ENCODE measurements at places on chromosomes 2 and 18. TPM values are rescaled to one million over a fixed set of nuclear protein-coding genes. Genes with fewer than 3 reads are reported as not detected.

GRCh38 chr2:143553261-143553660 lies 424.0 kb downstream of the ARHGAP15 start:
- no peak for DNase-seq

- DNase-seq = no peak
Observed at GRCh38 chr2:217392930-217393584, 533.2 kb upstream of the TNP1 start.

DNA sequence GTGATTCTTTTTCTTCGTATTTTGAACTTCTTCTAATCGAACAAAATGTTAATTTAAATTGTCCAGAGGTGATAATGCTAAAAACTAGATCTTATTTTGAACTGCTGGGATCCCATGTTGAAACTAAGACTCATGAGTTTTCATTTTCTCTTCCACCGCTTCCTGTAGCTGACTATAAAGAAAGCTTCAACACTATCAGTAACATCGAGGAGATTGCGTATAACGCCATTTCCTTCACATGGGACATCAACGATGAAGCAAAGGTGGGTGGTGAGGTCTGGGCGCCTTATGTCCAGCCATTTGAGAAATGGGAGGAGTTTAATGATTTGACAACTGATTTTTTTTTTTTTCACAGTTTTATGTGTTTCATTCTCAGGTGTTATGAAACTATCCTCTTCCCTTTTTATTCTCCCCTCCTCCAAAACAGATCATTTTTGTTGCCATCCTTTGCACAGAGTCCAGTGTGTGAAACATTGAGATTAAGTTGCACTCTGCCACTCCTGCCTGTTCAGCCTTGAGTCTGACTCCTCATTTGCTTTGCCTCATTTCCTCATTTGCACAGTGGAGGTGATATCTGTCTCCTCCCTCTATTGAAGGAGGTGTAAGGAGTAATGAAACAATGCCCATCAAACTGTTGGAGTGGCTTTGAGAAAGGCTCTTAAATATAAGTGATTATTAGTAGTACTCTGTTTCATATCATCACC lies 13.8 kb downstream of the GRHL1 start:
- no peak for DNase-seq

- no peak for DNase-seq
Observed at GRCh38 chr2:74646834-74647482, 1.2 kb downstream of the M1AP start.

DNA sequence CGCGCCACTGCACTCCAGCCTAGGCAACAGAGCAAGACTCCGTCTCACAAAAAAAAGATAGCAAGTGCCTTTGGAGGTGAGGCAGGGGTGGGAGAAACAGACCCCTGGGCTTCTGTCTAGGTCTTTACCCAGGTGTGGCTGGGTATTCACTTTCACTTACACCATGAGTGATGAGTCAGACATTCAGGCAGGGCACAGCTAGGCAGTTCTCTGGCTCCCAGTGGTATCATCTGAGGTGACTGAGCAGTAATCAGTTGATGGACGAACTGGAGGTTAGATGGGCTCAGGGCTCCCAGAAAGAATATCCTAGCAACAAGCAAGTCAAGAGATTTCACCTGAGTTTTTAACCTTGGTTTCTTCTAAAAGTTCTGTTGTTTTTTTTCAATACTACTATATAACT lies 107.0 kb upstream of the RAB6C start:
- no peak for DNase-seq

DNA sequence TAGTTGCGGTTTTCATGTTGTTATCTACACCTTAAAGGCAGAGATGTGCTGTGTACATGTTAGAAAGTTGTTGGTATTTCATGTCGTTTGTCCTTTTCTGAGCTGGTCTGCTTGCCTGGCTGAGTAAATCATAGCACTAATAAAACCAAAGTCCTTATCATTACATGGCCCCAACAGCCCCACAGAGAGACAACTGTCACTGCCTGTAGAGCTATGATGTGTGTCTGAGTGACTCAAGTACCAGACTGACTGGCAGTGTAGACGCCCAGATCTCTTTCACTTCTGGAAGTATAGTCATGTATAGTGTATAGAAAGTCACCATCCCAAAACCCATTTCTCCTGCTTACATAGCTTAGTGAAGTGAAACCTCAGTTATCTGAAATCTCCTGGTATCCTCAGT lies 4.3 kb downstream of the SOCS6 start:
- DNase-seq = no peak

GRCh38 chr18:3163968-3164367 lies 55.8 kb downstream of the MYOM1 start:
- no peak for DNase-seq

DNA sequence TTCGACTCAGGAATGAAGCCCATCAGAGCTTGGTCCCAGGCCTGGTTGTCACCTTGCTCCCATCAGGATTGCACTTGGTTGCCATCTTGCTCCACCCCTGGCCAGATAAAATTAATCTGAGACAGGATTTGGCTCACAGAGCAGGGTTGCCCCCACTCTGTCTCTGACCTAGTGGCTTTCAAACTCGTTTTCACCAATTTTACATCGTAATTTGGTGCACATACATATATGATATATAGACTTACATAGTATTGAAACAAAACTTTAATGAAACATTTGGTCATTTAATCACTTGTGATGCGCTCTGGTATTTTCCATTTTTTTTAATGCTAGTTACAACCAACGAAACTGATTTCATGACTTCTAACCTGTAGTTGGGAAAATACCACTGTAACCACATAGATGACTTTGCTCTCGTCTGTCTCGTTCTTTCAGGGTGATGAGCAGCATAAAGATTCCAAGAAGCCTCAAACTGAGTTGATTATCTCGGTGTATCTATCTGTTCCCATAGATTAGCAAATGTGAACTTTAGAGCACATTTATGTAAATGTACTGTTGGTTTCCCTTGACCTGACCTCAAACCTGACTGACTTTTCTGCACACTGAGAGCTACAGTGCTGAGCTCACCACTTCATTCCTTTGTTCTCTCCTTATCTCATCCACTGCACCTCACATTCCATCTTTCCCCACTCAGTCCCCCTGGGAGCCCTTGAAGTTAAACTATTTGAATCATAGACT lies 30.5 kb upstream of the PLB1 start:
- no peak for DNase-seq

DNA sequence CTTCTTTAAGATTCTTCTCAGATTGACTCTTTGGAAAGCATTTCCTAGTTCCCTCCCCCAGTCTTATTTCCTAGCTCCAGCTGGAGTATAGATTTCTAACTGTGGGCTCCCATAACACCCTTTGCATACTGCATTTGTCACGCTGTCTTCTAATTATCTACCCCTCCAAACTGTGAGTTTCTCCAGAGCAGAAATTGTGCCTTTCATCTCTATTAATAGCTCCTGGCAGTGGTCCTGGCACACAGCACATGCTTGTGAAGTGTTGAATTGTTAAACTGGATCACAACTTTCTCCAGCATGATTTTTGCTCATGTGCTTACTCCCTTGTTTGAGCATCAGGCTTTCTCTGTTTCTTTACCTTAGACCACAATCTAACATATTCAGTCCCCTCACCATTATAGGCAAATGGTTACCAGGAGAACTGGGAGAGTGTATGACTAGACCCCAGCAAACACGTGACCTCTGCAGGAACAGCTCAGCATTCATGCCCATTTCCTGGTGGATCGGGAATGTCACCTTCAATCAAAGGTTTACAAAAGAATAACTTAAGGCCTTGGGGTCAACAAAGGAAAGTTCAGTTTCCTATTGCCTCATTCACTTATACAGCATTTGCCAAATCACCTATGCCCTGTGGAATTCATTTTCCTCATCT lies 175.7 kb upstream of the TANK start:
- DNase-seq = no peak

GRCh38 chr18:69397096-69397495 lies 3.6 kb upstream of the DOK6 start:
- no peak for DNase-seq

- no peak for DNase-seq
Observed at GRCh38 chr2:15732341-15733077, 140.8 kb downstream of the DDX1 start.

- no peak for DNase-seq
Observed at GRCh38 chr2:2649109-2650072, 318.3 kb upstream of the MYT1L start.

DNA sequence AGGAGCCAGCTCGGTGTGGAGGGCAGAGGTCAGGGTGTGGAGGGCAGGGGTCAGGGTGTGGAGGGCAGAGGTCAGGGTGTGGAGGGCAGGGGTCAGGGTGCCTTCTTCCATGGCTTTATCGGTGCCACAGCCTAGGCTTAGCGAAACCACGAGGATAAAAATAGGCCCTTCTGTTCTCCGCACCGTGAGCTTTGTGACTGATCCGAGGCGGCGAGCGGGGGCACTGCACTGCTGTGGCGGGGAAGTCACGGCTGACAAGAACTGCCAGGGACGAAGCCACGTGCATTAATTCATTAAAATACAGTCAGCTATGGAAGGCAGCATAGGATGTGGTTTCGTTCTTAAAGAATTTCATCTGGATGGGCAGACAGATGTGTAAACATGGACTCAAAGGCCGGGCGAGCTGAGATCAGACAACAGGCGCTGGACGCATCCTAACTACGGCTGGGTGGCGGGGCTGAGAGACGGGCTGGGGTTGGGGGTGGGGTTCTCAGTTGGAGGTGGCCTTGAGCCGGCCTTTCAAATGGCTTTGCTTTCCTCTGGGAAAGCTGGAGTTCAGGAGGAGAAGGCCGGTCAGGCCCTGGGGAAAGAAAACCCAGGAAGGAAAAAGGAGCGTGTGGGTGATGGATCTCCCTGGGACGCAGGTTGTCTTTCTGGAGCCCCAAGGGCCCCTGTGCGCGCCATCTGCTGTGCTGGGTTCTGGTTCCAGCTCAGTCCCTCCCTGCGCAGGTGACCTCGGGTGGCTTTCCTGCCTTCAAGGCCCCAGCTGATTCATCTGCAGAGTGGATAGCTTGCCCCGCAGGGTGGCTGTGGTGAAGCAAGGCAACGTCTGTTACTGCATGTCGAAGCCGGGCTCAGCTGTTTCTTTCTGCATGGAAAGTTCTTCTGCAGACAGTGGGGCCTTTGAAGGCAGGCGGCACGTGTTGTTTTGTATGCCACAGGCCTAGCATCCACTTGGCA lies 958 bp upstream of the ALLC start:
- no peak for DNase-seq

GRCh38 chr2:44244135-44244871 lies 31.0 kb upstream of the SLC3A1 start:
- DNase-seq = peak; percentile 30

- DNase-seq = no peak
Observed at GRCh38 chr2:196195302-196195701, 23.9 kb upstream of the STK17B start.

DNA sequence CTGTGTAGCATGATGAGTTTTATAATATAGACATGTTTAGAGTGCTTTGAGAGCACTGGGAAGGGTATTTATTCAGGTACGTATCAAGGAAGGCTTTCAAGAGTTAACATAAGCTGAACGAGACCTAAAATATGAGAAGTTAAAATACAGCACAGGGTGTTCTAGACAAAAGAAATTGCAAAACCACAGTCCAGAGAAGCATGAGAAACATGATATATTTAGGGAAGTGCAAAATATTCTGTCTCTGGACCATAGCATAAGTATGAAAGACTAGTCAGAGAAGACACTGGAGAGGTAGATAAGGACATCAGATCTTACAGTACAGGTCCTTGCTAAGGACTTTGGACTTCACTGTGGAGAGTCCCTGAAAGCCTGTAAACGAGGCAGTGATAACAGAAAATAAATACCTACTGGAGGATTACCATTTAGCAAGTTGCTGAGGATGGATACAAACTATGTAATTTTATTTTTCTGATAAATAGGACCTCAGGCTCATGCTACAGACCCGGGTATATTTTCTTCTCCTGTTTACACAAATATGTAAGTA lies 43.7 kb downstream of the FSIP2 start:
- DNase-seq = no peak

GRCh38 chr2:182767578-182767977 lies 51.5 kb downstream of the DNAJC10 start:
- no peak for DNase-seq

- DNase-seq = no peak
Observed at GRCh38 chr2:25885933-25886332, 7.6 kb upstream of the ASXL2 start.

- DNase-seq = no peak
Observed at GRCh38 chr2:201546576-201546975, 95.0 kb downstream of the STRADB start.

DNA sequence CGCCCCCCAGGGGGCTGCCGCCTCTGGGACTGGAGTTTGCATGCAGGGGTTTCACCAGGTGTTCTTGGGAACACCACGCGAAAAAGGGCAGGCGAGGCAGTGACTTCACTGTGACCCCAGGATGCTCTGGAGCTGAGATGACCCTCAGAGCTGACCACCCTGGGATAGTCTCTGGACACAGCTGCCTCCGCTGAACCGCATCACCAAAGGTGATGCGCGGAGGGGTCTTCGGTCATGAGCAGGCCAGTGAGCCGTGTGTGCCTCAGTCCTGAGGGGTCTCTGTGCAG lies 17.5 kb downstream of the GPR35 start:
- no peak for DNase-seq

DNA sequence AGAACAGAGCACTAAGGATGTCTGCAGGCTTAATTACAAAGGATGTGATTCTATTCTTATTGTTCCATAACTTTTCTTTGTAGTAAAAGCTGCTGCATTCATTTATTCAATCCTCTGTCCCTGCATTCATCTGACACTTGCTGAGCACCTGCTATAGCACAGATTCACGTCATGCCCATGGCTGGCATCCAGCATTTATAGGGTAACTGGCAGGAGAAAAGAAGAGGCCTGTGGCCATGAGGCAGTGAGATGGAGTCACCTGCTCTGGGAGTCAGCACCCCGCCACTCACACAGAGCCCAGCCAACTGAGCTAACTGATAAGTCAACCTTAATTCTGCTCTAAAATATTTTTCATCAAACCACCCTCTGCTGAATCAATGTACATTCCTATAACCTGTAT lies 18.3 kb upstream of the CDC42EP3 start:
- DNase-seq = no peak

DNA sequence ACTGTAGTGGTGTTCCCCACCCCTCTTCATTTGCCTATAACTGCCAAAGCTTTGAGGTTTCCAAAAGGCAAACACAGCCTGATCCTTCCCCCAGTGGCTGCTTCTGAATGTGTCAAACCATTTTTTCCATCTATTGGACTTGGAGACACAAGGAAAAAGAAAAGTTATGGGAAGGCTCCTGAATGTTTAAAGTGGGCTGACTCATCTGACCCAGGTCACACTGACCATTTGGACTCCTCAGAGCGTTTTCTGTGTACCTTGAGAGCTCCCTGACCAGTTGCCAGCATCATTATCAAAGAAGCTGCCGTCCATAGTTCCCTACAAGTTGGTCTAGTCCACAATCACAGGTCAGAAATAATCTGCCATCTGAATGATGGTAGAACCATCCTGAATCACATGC lies 123.4 kb upstream of the COL3A1 start:
- no peak for DNase-seq

Gene IHH
- total RNA-seq = 0.16 TPM

All from occipital lobe (tissue), 3 donors.